Lung microvascular endothelial cell (primary cell): ENCODE measurements at places on chromosomes 7 and 10. TPM values are rescaled to one million over a fixed set of nuclear protein-coding genes. Genes with fewer than 3 reads are reported as not detected.

The HOXA9 gene
- 2.0 and 3.9 TPM in 2 replicates for total RNA-seq

The ELFN1 gene
- total RNA-seq: under 0.01 and 0.44 TPM in 2 replicates

The FAM25A gene
- total RNA-seq: not detected in 2 replicates

The RNLS gene
- total RNA-seq: 0.60 and 0.65 TPM in 2 replicates

The NOC3L gene
- total RNA-seq: 12.0 and 22.0 TPM in 2 replicates

The ENKUR gene
- total RNA-seq: 0.20 and 0.44 TPM in 2 replicates

The SUN3 gene
- not detected in 2 replicates for total RNA-seq

The PAPOLB gene
- under 0.01 TPM in 2 replicates for total RNA-seq

The RADIL gene
- total RNA-seq: 2.0 and 3.2 TPM in 2 replicates

The MYPN gene
- not detected in 2 replicates for total RNA-seq

The CCNJ gene
- 21.4 and 41.7 TPM in 2 replicates for total RNA-seq

The MYOF gene
- 58.1 and 147 TPM in 2 replicates for total RNA-seq

The CYP2W1 gene
- not detected in 2 replicates for total RNA-seq

The DENND2A gene
- total RNA-seq: 0.22 and 1.6 TPM in 2 replicates

The HTRA1 gene
- 42.7 and 125 TPM in 2 replicates for total RNA-seq

The LANCL2 gene
- total RNA-seq: 11.5 and 12.6 TPM in 2 replicates

The CFTR gene
- total RNA-seq: not detected in 2 replicates

The GNGT1 gene
- not detected in 2 replicates for total RNA-seq

The DKK1 gene
- 13.3 and 15.7 TPM in 2 replicates for total RNA-seq

The NSUN6 gene
- 2.4 and 3.8 TPM in 2 replicates for total RNA-seq
